ENCODE measurements at places on chromosomes 1 and 21.

DNA sequence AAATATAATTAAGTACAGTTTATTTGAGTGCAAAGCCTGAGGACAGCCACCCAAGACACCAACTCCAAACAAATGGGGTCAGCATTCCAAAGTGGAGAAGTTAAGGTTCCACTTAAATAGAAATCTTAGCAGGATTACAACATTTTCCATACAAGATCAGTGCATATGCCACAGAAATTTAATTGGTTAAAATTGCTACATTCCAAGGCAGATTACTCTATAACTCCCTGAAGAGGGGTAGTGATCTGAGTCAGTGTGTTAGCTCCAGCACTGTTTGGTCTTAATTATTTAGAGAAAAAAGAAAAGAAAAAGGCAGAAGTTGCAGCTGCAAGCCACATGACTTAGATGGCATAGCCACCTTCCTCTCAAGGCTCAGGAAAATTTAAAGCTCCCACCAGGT is 297.5 kb downstream of the HHIPL2 start:
- no peak for DNase-seq

GRCh38 chr1:70764747-70765146 is 282.9 kb downstream of the PTGER3 start:
- no peak for DNase-seq

GRCh38 chr1:202505356-202505755 is 156.9 kb downstream of the PPP1R12B start:
- DNase-seq = no peak

GRCh38 chr1:198102454-198102827 is 54.4 kb upstream of the NEK7 start:
- no peak for DNase-seq

GRCh38 chr1:156154317-156154749 is 948 bp downstream of the SEMA4A start:
- no peak for DNase-seq

DNA sequence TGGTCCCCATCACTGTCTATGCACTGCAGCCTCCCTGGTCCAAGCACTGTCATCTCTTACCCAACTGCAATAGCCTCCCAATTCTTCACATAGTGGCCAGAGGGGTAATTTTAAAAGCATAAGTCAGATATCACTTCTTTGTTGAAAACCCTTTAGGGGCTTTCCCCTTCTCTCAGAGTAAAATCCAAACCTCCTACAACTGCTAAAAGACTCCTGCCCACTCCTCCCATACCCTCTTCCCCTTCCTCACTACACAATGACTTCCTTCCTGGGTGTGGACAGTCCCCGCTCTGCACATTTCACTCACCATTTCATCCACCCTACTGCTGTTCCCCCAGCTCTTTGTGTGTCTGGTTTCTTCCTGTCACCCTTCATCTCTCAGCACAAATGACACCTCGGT is 8.3 kb downstream of the MCOLN2 start:
- DNase-seq = no peak

DNA sequence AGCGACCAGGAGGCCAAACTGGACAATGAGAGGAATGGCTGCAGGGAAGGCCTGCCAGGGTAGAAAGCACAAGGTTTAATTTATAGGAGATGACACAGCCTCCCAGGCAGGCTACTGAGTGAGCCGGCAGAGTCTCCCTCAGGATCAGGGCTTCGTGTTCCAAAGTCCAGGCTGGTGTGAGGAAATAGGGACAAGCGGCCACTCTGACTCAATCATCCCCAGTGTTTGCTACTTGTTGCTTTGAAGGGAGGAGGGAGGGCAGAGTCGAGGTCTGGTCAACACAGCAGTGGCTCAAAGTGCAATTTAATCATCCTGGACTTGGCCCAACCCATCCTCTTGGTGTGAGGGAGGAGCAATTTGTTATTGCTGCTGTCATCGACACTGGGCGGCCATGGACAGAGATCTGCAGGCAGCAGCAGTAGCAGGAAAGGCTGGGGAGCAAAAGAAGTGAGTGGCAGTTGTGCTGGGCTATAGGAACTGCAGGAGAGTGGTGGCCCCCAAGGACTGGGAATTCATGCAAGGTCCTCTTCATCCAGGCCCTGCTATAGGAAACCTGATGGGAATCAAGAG is 27.5 kb downstream of the TBX15 start:
- DNase-seq = no peak

Measured in NCI-H1417 treated with DMSO at 0.1 percent for 48 hours (cell line).